GDM1 (cell line): ENCODE measurements at places on chromosomes 2 and 18.

GRCh38 chr18:55577812-55578539 is 10.0 kb downstream of the TCF4 start:
- no peak for DNase-seq

GRCh38 chr2:28627722-28628480 is 123.7 kb upstream of the PPP1CB start:
- no peak for DNase-seq

GRCh38 chr18:76860411-76860810 is 38.1 kb downstream of the ZNF236 start:
- DNase-seq = no peak

GRCh38 chr2:187502467-187502866 is 51.8 kb downstream of the TFPI start:
- peak; percentile 5 for DNase-seq

DNA sequence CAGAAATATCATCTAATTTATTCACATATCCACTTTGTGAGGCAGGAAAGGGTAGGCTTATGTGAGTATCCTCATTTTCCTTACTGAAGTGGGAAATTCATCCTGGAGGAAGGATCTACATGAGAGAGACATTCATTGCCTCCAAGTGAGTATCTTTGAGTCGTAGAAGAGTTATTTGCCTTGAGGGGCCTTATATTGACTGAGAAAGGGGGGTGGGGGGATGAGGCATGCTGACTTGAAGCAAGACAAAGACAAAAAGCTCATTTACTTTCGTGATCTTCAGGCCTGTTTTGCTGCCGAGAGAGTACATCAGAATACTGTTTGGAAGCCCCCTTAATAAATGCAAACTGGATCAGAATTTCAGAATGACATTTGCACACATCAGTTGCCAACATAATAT is 17.6 kb upstream of the NEDD4L start:
- DNase-seq = no peak

DNA sequence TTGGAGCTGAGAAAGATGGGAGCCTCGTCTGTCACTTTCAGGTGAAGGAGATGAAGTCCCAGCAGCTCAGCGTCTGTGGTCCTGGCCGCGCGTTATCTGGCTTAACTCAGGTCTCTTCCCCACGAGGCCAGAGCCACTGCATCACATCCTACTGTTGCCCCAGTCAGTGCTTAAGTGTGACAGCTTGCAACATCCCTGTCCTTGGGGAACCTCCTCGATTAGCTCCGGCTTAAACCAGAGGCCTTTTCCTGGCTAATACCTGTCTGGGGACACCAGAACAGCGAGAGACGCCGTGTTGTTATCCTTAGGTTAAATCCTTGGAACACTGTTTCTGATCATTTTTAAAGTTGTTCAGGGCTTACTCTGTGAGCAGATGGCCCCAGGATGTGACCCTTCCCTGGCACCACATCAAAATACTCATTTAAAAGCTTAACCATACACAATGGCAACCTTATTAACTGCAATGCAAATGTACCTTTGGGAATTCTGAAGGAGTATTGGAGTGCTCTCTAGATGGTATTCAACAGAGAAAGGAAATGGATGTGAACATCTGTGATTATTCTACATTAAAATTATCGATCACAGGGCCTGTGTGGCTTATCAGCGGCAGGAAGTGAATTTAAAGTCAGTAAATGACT is 61.2 kb upstream of the SPP2 start:
- DNase-seq = no peak

DNA sequence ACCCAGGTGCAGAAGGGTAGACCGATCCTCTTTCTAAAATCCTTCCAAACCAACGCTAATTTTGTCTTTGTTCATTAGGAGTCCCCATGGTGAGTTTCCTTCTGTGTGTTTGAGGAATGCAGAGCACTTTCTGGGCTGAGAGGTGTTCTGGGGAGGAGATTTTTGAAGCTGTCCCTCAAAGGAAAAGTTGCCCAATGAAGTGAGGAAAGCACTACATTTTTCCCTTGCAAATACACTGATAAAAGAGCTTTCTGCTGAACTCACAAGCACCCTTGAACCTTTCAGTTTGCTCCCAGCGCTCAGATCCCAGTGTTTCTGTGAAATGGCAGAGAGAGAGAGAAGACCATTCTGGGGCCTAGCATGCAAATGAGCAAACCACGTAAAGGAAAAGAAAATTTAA is 299.6 kb upstream of the FANCL start:
- no peak for DNase-seq

- no peak for DNase-seq
Observed at GRCh38 chr2:116810071-116810470, 1004.4 kb upstream of the DDX18 start.

- no peak for DNase-seq
Observed at GRCh38 chr18:23438608-23439366, 14.3 kb upstream of the RIOK3 start.

DNA sequence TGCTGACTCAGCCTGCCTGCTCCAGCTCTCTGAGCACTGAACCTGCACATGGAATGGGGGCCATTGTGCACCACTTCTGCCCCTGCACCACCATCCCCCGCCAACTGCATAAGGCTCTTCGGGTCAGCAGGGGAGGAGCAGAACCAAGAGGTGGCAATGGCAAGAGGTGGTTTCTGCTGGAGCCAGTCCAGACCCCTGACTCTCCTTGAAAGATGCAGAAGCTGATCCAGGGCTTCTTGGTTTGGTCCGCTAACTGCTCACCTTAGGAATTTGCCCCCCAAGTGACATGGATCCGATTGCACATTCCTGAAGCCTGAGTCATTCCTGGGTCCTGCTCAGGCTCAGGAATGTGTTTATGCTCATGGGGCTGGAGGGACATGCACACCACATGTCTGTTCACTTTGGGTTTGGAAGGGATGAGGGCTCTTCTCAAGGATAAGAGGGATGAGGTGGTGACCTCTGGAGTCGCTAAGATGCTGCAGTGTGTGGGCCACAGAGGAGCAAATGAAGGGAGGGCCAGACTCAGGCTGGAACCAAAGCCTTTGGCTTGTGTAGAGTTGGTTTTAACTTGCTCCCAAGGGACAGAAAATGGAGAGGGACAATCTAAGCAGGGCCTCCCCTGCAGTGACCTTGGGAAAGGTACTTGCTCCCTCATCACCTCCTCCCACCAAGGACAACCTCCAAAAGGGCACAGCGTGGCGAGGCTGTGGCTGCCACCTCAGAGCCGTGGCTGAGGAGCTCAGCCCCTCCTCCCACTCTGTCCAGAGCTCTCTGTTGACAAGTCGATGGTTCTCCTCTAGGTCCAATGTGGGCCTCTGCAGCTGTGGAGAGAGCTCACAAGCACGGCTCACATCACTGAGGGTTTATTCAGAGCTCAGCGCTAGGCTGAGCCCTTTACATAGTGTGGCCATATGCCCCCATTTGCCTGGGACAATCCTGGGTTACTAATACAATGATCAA is 66.2 kb downstream of the HS1BP3 start:
- no peak for DNase-seq

GRCh38 chr2:231523451-231524285 is 6.6 kb downstream of the NMUR1 start:
- DNase-seq = no peak

GRCh38 chr2:65017335-65017734 is 28.1 kb downstream of the SLC1A4 start:
- peak; percentile 60 for DNase-seq

- no peak for DNase-seq
Observed at GRCh38 chr2:230708204-230708603, 4.4 kb upstream of the CAB39 start.

GRCh38 chr2:238101891-238102841 is 2.0 kb downstream of the ESPNL start:
- no peak for DNase-seq

DNA sequence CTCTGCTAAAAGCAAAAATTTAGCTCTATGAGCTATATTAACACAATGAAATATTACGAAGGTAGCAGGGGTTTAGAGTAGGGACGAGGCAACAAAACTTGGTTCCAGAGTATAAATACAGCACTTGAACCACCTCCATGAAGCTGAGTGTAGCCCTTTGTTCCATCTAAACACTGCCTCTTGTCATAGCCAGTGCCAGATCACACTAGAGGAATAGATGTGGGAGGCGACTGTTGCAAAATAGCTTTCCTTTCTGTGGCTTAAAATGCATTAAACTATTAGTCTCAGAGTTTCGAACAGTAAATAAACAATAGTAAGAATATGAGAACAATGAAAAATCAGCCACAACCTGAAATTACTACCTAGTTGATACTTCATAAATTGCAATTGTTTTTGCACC is 29.8 kb downstream of the PIEZO2 start:
- no peak for DNase-seq

DNA sequence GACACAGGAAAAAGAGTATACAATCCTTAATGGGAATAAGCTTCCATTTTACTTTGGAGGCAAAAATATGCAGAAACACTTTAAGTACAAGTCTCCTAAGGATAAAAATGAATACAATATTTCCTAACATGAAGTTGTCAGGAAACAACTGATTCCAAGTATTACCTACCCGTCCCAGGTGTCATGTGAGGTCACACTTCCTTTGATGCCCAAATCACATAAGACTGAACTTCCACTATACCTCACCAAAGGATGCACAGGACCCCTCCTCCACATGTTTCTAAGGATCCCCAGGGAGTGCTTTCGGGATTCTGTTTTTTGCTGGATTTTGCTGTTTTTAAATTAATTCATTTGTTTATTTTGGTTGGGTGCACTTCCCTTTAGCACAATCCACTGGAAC is 438.5 kb upstream of the TCF4 start:
- DNase-seq = no peak

DNA sequence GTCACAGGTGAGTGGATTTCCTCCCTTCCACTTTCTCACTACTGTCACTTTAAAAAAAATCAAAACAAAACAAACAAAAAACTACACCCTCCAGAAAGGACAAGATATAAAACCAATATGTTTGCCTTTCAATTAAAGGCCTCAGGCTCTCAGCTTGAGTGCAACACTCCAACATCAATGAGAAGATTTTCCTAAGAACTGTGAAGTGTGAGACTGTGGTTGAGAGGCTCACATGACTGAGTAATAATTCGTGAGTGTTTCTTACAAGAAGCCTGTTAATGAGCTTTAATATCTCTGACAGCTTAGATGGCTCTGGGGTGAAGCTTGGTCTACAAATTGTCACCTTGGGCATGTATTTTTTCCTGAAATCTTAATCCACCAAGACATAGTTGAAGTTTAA is 216.1 kb downstream of the ETAA1 start:
- no peak for DNase-seq

GRCh38 chr2:40251137-40251536 is 200.8 kb downstream of the SLC8A1 start:
- no peak for DNase-seq

DNA sequence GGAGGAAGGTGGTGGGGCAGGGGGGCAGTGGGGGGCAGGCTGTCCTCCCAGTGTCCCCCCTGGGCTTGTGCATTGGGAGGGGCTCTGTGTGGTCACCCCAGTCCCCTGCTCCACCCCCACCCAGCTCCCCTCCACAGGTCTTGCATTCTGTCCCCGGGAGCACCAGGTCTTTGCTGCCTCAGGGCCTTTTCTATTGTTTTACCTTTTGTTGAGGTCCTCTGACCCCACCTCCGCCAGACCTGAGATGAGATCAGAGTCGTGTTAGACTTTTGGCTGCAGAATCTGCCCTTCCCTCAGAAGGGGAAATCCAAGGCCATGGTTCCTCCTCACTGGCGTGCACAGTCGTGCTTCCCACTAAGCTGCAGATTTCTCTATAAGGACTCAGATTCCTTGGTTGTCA is 20.8 kb downstream of the ATG4B start:
- DNase-seq = no peak

DNA sequence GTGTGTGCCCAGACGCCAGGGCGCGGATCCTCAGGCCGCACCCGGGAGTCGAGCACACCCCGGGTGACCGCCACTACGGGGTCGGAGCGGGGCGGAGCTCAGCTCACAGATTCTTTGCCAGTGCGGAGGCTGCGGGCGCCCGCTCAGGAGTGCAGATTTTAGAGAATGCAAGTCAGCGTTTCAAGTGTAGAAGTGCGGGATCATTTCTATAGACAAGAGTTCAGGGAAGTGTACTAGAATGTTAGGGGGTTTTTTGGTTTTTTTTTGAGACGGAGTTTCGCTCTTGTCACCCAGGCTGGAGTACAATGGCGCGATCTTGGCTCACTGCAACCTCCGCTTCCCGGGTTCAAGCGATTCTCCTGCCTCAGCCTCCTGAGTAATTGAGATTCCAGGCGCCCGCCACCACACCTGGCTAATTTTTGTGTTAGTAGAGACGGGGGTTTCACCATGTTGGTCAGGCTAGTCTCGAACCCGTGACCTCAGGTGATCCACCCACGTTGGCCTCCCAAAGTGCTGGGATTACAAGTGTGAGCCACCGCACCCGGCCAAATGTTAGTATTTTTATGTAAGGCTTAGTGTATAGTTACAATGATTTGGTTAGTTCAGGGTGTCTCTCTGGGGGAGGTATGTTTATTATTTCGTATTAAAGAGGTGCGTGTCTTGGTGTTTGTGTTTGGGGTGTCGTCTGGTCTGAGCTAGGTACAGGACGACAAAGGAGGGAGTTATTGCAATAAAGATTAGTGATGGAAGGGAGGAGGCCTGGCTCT is 619 bp upstream of the FAM168B start:
- DNase-seq = no peak

DNA sequence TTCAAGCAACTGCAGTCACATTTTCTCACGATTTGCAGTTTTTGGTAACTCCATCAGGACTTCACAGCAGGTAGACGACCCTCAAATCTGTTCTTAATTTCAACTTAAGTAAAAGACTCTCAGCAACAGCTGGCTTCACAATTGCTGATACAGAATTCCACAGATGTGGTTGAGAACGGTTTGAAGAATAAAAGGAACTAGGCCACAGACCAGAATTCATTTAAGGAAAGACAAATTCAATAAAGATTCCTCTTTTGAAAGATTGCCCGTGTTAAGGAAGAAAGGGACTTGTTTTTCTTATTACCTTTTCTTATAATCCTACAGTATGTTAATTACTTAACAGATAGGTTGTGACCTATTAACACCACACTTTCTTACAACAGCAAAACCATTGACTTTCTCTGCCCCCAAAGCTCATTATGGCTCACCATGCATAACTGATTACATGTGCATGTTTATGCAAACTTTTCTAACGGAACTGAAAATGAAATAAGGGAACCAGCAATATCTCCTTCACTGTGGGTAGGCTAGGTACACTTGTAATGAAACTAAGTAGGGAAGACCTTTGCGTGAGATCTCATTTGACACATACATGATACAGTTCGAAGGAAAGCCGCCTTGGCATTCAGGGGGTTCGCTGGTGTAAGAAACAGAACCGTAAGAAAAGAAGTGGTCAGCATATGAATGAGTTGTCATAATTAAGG is 4.7 kb upstream of the ZNF516 start:
- DNase-seq = no peak

DNA sequence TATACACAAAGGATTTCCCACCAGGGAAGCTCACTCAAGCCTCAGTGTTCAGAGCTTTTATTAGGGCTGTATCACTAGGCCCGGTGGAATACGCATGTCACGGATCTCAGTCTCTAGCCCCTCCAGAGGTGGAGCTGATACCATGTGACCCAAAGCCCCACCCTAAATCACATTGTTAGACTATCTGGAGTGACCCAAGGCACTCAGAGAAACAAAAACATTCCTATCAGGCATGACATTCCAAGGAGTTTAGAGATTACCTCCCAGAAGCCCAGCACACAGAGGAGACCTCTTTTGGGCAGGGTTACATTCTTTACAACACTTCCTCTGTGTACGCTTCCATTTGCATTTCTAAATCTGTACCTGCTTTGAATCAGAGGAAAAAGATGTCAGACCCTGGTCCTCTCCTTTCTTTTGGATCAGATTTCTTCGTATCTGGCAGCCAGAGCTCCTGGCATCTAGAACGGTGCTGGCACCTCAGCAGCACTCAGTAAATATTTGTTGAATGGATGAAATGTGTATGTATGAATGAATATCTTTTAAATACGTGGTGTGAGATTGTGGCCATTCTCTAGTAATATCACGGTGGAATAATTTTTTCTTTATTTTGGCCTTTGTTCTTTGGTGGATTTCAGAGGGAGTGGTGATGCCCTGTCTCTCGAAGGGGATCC is 37.7 kb upstream of the SMAD2 start:
- DNase-seq = no peak
